ENCODE measurements at places on chromosomes 1 and 21.

DNA sequence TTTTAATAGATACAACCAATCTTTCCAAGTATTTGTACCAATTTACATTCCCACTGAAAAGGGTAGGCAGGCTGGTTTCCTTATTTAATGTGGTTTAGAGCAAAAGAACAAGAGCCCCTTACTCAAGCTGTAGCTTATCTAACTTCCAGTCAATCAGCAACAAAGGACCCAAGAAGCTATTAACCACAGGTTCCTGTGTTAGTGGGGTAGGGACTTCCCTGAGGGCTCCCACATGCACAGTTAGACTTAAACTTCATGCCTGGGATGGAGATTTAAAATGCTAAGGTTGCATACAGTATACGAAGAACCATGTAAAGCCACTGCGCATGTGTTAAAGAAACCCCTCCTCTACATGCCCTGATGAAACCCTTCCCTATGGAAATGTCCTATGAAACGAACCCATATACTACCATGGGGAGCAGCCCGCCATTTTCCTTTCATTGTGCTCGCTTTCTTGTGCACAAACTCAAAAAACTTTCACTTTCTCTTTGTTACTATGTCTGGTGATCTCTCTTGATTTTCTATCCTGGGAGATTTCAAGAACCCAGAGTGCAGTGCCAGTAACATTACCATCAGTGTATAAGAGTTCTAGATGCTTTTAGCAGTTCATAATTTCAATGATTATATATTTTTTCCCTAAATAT lies 23.3 kb upstream of the ST6GALNAC5 start:
- no peak for DNase-seq

DNA sequence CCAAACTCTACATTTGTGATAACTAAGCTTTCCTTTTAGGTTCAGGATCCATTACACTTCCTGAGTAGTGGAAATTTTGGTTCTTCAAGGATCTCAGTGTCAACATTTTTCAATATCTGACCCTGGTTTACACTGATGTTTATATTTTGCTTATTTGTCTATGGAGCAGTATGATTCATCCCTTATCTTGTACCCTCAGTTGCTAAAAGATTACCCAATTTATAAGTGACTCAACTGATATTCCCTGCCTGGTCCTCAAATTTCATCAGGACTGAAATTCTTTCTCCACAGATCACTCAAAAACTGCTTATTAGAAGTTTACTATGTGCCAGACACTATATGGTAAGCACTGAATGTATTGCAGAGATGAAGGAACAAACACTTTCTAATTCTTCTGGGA lies 139.1 kb upstream of the CHRM3 start:
- no peak for DNase-seq

DNA sequence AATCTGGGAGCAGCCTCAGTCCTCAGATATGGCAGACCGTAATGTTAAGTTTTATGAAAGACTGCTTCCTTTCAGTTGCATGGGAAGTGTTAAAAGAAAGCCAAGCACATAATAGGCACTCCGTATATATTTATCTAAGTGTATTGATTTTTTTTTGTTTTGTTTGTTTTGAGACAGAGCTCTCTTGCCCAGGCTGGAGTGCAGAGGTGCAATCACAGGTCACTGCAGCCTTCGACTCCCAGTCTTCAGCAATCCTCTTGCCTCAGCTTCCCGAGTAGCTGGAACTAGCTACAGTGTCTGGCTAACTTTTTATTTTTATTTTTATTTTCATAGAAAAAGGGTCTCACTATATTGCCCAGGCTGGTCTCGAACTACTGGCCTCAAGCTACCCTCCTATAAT lies 341.8 kb downstream of the USH2A start:
- no peak for DNase-seq

DNA sequence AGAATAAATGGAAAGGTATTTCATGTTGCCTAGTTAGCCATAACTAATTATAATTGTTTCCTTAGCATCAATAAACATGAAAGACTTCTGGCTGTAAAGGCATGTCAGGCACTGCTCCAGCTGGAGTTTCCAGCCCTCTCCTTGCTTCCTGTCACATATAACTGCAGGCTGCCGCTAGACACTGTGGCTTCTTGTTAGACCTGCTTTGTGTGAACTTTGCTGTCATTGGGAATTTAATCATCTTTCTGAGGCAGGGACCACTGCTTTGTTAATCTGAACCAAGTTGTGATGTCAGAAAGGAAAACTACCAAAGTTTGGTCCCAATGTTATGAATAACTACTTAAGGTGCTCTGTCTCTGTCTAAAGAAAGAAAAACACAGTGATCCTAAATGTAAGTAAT lies 90.3 kb upstream of the DUSP10 start:
- DNase-seq: no peak

- DNase-seq: no peak
Measured at GRCh38 chr1:11885916-11886315, 27.2 kb upstream of the NPPB start.

- DNase-seq: no peak
Measured at GRCh38 chr1:192588546-192588945, 13.0 kb downstream of the RGS1 start.

DNA sequence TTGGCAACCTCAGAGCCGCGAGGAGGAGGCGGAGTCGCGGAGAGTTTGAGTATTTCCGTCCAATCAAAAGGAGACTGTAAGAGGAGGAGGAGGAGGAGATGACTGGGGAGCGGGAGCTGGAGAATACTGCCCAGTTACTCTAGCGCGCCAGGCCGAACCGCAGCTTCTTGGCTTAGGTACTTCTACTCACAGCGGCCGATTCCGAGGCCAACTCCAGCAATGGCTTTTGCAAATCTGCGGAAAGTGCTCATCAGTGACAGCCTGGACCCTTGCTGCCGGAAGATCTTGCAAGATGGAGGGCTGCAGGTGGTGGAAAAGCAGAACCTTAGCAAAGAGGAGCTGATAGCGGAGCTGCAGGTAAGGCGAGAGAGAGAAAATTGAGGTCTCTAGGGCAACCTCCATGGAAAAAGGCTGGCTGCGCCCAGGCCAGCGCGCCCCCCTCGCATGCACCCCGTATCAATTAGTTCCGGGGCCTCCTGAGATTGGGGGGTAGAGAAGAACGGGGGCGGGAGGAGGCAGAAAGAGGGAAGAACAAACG lies at the start of gene PHGDH:
Gene PHGDH, plus strand, starts transcription at position 131 of the 538 bp plus-strand sequence. Its CDS starts 89 bp downstream, at position 220.
- DNase-seq: peak; percentile 52

- DNase-seq: no peak
Measured at GRCh38 chr1:55210990-55211801, 4.0 kb downstream of the USP24 start.

GRCh38 chr1:17700945-17701810 lies 54.0 kb upstream of the ACTL8 start:
- no peak for DNase-seq

DNA sequence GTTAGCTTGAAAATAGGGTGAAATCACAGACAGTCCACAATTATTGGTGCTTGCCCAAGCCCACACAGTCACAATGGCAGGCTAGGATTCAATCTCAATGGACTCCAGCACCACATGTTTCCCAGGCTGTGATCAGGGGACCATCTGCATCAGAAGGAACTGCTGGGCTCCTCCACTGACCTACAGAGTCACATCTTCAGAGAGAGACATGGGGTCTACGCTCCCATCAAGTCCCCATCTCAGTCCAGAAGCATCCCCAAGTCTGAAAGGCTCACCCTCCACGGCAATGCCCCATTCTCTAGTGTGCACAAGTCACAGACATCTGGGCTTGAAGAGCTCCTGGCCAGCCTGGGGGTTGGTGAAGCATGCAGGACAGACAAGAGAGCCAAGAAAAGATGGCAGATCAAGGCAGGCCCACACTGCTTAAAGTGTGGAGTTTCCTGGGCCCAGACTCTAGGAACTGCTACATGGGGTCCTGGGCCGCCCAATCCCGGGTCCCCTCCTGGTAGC lies 262.5 kb downstream of the NPHP4 start:
- no peak for DNase-seq

GRCh38 chr1:82924666-82925065 lies 1074.3 kb downstream of the TTLL7 start:
- no peak for DNase-seq

- DNase-seq: no peak
Measured at GRCh38 chr1:41662765-41663437, 178.4 kb upstream of the EDN2 start.

DNA sequence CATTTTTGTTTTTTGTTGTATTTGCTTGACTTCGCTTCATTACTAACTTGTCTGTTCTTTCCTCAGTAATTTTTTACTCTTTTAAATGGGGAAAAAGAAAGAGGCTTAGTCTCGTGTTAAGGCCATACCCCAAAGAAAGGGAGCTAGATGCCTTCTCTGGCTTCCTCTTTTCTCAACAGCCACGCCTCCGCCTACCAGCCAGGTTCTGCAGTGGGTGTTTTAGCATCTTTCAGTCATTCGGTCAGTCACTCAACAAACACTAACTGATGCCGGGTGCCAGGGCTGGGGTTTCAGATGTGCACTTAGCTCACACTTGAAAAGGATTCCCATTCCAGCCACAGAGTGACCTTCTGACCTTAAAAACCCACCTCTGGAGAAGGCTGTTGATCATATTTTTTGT lies 46.3 kb upstream of the VAV3 start:
- DNase-seq: no peak

GRCh38 chr1:54869173-54869851 lies 17.7 kb downstream of the DHCR24 start:
- no peak for DNase-seq

DNA sequence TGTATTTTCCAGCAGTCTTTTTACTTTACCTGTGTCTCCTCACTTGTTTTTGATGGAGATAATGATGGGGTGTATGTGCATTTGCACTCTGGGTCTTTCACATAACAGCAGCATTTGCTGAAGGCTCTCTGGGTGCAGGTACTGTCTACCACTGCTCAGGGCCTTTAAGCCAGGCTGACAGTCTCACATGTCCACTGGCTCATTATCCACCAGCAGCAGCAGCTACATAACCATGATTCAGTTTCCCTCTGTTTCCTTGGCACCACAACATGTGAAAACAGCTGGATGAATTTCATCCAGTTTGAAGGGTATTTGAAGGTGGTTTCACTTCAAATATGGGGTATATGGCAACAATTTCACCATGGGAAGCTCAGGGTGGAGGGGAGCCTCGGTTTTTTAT lies 41.2 kb upstream of the ROR1 start:
- DNase-seq: peak; percentile 28

GRCh38 chr21:38126666-38127303 lies 130.0 kb upstream of the KCNJ15 start:
- DNase-seq: peak; percentile 26

GRCh38 chr1:67433837-67434236 lies 3.6 kb upstream of the SERBP1 start:
- no peak for DNase-seq

- no peak for DNase-seq
Measured at GRCh38 chr1:194387531-194387930, 1201.1 kb upstream of the B3GALT2 start.

- DNase-seq: peak; percentile 16
Measured at GRCh38 chr1:103156966-103157365, 48.6 kb upstream of the COL11A1 start.

DNA sequence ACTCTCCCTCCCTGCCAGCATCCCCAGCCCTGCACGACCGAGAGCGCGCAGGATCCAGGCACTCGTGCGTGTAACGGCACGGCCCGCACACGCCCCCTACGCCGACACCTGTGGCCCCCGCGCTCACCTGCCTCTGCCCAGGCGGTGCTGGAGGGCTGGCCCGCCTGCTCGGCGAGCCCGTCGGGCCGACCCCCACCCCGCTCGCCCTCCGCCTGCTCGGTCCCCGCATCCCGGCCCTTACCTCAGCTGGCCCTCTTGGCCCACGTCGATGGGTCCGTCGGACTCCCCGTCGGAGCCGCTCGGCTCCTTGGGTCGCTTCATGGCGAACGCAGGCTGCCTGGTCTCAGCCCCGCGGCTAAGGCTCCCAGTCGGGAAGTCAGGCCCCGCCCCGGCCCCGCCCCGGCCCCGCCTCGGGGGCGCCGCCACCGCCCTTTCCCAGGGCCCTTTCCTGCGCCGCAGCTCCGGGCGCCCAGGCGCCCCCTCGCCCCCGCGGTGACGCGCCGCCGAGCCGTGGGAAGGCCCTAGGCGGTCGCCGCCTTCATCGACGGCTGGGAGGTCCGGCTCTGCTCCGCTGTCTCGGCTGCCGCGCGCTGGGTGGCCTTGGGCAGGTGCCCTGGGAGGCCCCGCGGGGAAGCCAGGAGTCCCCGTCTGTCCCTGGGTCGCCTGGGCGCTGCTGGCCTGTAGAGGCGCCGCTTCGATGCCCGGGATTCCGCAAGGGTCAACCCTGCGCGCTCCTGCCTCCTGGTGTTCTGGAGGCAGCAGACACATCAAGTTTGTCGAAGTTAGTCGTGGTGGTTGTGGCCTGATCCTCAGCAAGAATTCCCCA lies at the start of gene HEYL:
Gene HEYL, minus strand, starts transcription at position 339 of the 826 bp plus-strand sequence. Its CDS starts 18 bp downstream, at position 321.
- DNase-seq: no peak

- no peak for DNase-seq
Measured at GRCh38 chr1:1200876-1201810, 5.2 kb downstream of the TNFRSF18 start.

DNA sequence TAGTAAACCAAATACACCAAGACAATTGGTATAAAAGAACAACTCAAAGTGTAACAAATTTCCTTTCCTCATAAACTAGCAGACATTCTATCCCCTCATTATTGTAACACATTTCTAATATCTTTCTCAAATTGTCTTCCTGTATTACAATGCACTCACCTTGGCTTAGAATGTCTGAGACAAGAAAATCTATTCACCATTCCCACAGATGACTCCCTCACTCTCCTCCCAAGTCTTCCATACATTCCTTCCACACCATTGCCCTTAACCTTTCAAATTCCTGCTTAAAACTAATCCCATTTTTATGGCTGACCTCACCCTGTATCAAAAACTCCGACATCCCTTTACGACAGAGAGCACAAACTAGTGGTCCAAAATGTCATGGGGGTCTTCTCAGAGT lies 56.0 kb downstream of the LTN1 start:
- DNase-seq: no peak

DNA sequence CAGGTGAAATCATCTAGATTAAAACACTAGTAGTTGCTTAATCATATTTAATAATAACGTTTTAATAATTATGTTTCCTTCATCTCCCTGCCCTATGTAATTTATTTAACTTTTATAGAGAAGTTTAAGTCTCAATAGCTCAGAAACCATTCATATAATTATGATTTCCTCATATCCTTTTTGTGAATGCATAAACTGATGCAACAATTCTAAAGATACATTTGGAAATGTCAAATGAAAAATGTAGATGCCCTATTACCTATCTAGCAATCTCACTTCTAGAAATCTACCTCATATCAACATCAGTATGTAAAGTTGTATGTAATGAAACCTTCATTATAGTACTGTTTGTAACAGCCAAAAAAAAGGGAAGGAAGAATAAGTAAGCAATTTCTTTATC lies 10.5 kb downstream of the DRAM2 start:
- DNase-seq: no peak

DNA sequence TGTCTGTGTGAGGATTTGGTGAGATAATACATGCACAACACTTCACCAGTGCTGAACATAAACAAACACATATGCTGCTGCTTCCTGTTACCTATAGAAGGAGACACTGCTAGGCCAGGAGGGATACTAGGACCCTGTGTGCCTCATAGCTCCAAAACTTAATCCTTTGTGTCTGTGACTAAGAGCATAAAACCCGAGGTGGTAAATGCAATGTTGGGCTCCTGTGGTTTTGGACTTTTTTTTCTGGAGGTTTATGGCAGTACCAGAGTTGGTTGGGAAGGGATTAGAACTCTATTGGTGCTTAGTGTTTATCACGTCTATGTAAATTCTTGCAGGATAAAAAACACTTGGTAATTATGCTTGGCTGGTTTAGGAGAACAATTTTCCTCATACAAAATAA lies 122.9 kb downstream of the NUF2 start:
- DNase-seq: no peak
